ENCODE measurements at places on chromosomes 12 and 14.

GRCh38 chr12:74963867-74964331, 245.7 kb downstream of the KCNC2 start:
- DNase-seq: no peak

- DNase-seq: no peak
These were observed 126.9 kb upstream of the KRAS start for GRCh38 chr12:25377469-25378177.

GRCh38 chr12:17592472-17592871, 497.5 kb downstream of the RERGL start:
- DNase-seq: no peak

GRCh38 chr12:101928556-101928955, 51.2 kb downstream of the DRAM1 start:
- no peak for DNase-seq

DNA sequence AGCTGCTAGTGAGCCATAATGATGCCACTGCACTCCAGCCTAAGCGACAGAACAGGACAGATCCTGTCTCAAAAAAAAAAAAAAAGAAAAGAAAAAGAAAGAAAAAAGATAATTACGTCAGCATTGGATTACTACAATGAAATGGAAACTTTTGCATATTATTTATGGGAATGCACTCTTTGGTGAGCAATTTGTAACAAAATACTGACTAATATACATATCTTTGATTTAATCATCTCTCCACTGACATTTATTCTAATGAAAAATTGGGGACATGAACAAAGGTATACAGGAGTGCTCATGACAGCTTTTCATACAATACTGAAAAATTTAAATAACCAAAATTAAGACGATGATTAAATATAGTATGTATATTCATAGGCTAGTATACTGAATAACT, 27.9 kb upstream of the HECTD1 start:
- no peak for DNase-seq

GRCh38 chr12:108630481-108631207, 3.0 kb downstream of the SELPLG start:
- DNase-seq: no peak

DNA sequence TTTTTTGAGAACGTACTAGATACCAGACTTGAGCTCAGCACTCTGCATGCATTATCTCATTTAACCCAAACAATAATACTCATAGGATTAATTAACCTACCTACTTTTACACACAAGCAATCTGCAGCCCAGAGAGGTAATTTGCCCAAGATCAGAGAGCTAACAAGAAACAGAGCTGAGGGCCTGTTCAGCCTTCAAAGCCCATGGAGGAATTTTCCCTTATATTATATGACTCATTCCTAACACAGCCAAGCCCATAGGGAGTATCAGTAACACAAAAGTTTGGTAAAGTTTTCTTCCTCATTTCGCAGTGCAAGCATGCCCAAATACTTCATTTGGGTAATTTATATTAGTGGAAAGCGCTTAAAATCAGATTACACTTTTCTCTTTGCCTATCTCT, 94.7 kb downstream of the GALC start:
- no peak for DNase-seq

- no peak for DNase-seq
These were observed 77.8 kb downstream of the DIO2 start for GRCh38 chr14:80133457-80133856.

DNA sequence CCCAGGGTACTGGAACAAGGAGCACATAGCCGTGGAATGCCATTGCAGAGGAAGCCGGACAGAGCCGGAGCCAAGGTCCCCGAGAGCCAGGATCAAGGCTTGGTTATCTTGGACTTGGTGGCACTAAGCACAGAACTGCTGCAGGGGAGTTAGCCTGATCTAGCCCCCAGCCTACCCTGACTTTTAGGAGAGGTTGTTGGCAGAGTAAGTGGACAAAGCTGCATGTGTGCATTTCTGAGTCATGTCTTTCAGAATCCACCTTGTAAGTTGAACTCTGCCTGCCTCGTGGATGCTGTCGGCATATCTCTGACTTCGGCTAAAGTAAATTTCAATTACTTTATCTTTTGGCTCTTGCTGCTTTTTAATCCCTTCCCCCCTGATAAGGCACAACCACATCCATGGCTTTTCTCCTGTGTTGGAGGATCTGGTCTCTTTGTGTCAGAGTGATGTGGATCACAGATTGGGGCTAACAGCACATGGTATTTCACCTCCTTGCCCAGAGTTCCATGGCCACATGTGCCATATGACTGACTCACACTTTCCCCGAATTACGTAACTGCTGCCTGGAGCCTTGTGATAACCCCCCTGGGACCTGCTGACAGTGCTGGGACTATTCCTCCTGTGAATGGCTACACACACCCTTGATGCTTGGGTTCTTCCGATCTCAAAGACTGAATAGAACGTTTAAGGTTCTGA, 240.3 kb downstream of the EMP1 start:
- DNase-seq: peak; percentile 19

DNA sequence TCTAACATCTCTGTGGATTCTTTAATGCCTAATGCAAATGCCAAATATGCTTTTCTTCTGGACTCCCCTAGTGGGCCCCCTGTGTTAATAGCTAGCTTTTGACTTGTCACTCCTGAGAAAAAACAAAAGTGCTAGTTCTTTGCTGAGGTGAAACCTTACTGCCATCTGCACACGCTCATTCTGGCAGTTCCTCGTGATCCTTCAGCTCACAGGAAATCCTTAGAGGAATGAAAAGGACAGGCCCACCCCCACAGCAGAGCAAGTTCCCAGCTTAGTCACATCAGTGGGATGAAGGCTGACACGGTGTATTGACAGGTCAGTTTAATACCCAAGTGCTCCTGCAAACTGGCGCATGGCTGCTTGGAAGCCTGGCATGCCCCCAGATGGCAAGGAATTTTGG, 165.1 kb upstream of the ATP2B1 start:
- DNase-seq: no peak

DNA sequence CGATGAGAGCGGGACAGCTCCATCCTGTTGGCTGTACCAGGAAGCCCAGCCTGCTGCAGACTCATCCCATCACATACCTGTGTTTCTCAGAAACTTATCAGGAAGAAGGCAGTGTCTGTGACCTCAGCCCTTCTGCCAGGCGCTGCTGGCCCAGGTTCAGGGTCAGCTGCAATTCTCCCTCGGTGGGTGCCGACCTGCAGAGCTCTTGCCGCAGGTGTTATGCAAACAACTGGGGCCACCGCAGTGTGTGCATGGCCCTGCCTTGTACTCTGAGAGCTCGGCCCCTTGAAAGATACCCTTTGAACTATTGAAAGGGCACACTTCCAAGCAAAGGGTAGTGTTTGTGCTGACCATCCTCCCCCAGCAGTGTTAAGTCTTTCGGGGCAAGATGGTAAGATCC, 322.2 kb upstream of the DIO3 start:
- no peak for DNase-seq

GRCh38 chr12:101616027-101616494, 21.3 kb downstream of the MYBPC1 start:
- no peak for DNase-seq

- DNase-seq: no peak
These were observed 606 bp downstream of the CINP start for GRCh38 chr14:102362084-102362483.

- DNase-seq: no peak
These were observed 39.9 kb downstream of the KIF26A start for GRCh38 chr14:104178279-104178678.

DNA sequence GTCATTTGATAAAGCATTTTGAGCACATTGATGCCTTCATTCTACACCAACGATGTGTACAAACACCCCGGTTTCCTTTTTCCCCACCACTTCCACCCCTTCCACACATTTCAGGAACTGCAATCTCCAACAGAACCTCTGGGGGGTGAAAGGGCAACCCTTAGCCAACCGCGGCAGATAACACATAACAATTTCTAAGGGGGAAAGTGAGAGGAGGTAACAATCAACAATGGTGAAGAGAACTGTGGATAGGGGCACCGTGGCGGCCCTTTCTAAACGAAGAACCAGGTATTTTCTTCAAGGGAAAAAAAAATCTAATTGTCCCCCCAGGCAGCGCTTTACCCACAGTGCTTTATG, 1.1 kb downstream of the KITLG start:
- peak; percentile 50 for DNase-seq

GRCh38 chr14:71094722-71095121, 187.5 kb downstream of the PCNX1 start:
- no peak for DNase-seq

GRCh38 chr12:75548879-75549278, 37.5 kb upstream of the KRR1 start:
- DNase-seq: no peak

DNA sequence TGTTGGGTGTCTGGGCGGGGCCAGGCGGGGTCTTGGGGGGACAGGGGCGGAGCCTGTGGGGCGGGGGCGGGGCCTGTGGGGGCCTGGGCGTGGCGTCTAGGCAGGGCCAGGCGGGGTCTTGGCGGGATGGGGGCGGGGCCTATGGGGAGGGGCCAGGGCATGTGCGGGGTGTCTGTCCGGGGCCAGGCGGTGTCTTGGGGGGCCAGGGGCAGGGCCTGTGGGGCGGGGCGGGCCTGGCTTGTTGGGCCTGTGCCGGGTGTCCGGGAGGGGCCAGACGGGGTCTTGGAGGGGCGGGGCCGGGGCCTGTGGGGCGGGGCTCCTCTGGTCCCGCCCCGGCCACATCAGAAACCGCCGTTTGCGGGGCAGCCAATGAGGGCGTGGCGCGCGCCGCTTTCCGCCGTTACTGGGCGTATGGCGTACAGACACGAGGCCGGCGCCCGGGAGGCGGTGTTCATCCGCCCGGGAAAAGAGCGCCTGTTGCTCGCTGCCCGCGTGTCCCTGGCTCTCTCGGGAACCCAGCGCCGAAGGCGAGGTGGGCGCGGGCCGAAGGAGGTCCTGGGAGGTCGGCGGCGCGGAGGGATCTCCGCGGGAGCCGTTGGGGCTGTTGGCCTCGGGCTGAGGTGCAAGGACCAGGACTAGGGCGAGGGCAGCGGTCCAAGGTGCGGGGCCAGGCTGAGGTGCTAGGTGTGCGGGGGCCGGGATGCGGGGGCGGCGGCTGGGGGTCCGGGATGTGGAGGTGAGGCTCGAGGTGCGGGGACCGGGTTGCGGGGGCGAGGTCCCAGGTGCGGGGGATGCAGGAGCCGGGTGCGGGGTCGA, at the start of gene PIWIL1:
Gene PIWIL1 (plus strand): TSS at position 400 of the 816 bp plus-strand sequence. CDS start 4,705 bp downstream, outside the sequence.
- DNase-seq: no peak

DNA sequence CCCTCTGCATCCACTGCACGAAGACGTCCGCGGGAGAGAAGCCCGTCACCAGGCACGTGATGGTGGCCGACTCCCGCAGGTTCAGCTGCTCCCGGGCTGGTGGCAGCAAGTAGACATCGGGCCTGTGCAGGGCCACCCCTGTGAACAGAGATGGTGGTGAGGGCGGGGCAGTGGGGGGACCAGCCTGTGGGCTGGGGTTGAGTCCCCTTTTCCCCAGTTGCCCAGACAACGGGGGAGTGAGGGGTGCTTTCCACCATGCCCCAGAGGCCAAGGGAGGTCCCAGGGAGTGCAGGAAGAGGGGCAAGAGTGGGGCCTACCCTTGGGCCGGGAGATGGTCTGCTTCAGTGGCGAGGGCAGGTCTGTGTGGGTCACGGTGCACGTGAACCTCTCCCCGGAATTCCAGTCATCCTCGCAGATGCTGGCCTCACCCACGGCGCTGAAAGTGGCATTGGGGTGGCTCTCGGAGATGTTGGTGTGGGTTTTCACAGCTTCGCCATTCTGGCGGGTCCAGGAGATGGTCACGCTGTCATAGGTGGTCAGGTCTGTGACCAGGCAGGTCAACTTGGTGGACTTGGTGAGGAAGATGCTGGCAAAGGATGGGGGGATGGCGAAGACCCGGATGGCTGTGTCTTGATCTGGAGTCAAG, 328.3 kb downstream of the TMEM121 start:
- DNase-seq: no peak

- DNase-seq: no peak
These were observed 55.3 kb downstream of the GALNT16 start for GRCh38 chr14:69315301-69315700.

GRCh38 chr12:93972411-93973208, 175.8 kb upstream of the PLXNC1 start:
- no peak for DNase-seq

- peak; percentile 4 for DNase-seq
These were observed 29.0 kb downstream of the PTPRQ start for GRCh38 chr12:80472911-80473500.

DNA sequence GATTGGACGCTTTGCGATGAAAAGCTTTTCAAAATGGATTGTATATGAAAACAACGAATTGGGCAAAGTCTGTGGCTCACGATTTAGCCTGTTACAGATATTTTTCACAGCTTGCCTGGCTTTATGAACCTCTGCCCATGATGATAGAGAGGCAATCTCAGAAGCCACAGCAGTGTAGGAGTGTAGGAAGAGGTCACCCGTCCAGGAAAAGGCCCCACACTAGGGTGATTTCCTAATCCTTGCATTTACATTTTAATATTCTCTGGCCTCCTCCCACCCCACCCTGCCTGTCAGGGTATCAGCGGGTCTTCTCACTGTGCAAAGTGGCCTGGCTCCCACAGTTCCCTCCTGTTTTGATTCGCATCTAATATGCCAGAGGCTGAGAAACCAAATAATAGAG, 81.8 kb upstream of the FOXN3 start:
- DNase-seq: no peak

DNA sequence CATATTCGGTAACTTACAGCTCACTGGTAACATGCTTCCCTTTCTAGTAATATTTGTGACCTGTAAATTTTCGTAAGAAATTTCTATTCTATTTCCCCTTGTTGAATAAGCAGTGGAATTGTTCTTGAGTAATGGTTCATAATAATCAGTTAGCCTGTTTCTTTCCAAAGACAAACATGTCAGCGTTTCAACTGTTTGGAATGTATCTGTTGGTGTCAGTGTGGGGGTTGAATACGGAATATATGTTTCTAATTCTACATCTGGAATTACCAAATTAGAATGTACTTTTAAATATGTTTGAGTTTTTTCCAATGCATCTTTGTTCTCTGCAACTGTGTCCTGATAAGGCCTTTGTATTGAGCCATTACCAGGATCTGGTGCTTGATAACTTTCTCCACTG, 2.0 kb downstream of the BBS10 start:
- no peak for DNase-seq

DNA sequence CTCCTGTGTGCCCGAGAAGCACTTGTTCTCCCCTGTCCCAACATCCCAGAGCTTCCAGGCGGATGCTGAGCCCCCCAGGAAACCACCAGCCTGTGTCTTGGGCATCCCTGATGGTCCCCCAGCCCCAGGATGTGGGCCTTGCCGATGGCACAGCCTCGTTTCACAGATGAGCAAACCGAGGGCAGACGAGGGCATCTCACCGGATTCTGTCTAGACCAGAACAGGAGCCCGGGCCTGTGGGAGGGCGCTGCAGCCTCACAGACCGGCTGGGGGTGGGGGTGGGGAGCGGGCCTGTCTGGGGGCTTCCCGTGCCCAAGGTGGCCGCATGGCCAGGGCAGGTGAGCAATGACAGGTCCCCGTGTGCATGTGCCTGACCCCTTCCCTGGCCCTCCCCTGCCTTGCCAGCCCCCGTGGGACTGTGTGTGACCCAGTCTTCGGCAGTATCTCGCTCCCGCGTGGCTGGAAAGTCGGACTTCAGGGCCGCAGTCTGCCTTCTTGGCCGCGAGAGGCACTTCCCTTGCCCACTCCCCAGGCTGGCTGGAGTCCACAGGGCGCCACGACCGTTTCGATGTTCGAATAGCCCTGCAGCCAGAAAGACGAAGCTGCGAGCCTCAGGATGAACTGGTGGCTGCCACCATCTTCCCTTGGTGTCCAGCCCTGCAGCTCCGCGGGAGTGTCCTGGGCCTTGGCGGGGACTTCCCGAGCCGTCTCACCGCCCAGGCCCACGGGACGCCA, 8.9 kb downstream of the RFLNA start:
- DNase-seq: no peak

- DNase-seq: no peak
These were observed 51.6 kb downstream of the GPHB5 start for GRCh38 chr14:63267171-63267570.

GRCh38 chr12:93417967-93418480, 23.7 kb downstream of the UBE2N start:
- no peak for DNase-seq

Data from HEK293T (cell line).